MG63 (cell line): ENCODE measurements at places on chromosomes 16 and 17. TPM values are rescaled to one million over a fixed set of nuclear protein-coding genes. Genes with fewer than 3 reads are reported as not detected.
A peak's percentile ranks its signal among the peaks of the same experiment; 100 is the strongest.

DNA sequence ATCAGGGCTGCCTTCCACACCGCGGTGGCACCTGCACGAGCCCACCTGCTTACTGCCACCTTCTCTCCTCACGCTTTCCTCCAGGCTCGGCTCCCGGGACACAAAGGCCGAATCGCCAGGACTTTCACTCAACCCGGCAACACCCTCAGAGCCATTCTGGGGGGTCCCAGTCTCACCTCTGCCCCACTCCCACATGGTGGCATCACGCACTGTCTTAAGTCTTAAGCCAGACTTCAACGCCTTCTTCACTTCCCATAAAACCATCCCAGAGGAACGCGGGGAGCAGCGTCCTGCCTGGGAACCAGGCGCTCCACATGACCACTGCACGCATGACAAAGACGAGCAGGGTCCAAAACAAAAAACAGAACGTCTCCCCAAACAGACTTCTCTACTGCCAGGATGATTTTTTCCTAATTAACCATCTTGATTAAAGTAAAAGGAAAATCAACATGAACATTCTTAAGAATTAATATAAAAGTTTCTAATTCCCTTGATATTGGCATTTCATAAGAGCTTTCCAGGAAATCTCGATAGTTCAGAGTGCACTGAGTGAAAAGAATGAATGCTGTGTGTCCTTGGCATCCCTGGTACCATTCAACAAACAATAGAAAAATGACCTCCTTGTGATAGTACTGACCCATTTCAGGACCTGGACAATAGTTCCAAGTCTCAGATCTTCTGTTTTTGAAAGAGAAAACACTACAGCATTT lies 2.6 kb downstream of the CANT1 start:
- DNase-seq = no peak

- no peak for DNase-seq
Observed at GRCh38 chr17:10349403-10349802, 23.4 kb downstream of the MYH13 start.

- DNase-seq = no peak
Observed at GRCh38 chr16:28289939-28290858, 2.1 kb upstream of the SBK1 start.

- no peak for DNase-seq
Observed at GRCh38 chr17:51279183-51279582, 18.8 kb downstream of the UTP18 start.

DNA sequence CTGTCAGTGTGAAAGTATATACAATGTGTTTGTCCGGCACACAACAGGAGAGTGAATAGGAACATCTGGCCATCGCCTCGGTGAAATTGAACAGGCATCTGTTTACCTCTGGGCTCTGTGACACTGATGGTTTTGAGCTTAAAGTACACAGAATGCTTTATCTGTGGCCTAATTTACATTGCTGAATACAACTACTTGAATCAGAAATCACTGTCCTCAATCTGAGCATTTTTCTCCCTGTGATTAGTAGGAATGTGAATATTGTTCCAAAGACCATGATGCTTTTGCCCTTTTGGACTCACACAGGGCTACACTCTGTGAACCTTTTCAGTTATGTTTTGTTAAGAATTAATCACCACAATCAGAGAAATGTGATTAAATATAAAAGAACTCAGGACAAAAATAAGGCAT lies 323.0 kb upstream of the TBX2 start:
- DNase-seq = no peak

GRCh38 chr16:57377080-57377841 lies 5.0 kb downstream of the CX3CL1 start:
- DNase-seq = no peak

- no peak for DNase-seq
Observed at GRCh38 chr16:51236583-51236982, 85.5 kb upstream of the SALL1 start.

GRCh38 chr17:47952171-47953021 lies 5.3 kb downstream of the PRR15L start:
- no peak for DNase-seq

DNA sequence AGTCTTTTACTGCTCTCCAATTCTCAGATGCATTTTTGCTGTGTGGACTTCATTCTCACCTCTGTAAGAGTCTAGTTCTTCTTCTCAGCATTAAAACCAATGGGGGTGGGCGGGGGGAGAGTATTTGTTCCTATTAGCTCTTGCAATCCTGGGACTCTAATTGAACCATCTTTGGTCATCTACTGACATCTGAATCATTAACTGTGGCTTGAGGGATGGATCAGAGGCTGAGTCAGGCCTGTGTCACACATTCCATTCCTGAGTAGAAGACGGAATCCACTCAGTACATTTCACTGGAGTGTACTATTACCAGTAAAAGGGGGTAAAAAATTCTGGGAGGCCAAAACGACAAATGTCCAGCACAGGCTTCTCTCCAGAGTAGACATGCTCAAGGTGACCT lies 12.8 kb upstream of the ZNF23 start:
- peak; percentile 54 for DNase-seq

GRCh38 chr16:68985855-68986254 lies 119.6 kb upstream of the HAS3 start:
- DNase-seq = no peak

GRCh38 chr16:49578018-49578417 lies 204.4 kb downstream of the C16orf78 start:
- DNase-seq = no peak

DNA sequence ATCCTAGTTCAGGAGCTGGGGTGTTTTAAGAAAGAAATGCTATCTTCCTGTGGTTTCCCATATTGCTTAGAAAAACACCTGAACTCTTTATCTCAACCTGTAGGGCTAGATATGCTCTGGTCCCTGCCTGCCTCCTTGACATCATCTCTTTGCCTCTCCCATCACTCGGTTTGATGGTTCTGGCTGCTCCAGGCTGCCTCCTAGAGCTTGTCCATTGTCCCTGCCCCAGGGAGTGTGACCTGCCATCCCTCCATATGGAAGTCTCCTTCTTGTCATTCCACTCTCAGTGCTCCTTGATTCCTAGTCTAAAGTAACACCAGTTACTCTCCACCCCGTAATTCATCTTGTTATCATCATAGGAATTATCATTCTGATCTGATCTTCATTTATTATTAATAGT lies 369.0 kb upstream of the EEF2KMT start:
- DNase-seq = no peak

DNA sequence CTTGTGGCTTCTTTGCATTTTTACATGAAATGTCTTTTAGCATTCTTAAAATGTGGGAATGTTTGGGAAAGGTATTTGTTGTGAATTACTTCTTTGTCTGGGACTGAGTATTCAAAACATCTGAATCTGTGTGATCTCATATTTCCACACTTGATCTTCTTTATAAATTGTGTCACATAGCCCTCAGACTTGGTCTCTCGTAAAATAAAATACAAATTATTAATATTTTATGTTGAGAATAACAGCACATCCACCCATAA lies 81.9 kb downstream of the TUBD1 start:
- no peak for DNase-seq

DNA sequence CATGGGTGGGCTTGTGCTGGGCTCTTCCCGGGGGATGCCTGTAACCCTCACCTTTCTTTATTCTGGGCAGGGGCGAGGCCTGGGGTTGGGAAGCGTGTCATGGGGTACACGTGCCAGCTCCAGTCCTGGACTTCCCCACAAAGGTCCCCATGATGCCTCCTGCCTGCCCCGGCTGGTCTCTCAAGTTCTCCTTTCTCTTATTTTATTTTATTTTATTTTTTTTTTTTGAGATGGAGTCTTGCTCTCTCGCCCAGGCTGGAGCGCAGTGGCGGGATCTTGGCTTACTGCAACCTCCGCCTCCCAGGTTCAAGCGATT lies 8.6 kb downstream of the ATP2A3 start:
- no peak for DNase-seq

DNA sequence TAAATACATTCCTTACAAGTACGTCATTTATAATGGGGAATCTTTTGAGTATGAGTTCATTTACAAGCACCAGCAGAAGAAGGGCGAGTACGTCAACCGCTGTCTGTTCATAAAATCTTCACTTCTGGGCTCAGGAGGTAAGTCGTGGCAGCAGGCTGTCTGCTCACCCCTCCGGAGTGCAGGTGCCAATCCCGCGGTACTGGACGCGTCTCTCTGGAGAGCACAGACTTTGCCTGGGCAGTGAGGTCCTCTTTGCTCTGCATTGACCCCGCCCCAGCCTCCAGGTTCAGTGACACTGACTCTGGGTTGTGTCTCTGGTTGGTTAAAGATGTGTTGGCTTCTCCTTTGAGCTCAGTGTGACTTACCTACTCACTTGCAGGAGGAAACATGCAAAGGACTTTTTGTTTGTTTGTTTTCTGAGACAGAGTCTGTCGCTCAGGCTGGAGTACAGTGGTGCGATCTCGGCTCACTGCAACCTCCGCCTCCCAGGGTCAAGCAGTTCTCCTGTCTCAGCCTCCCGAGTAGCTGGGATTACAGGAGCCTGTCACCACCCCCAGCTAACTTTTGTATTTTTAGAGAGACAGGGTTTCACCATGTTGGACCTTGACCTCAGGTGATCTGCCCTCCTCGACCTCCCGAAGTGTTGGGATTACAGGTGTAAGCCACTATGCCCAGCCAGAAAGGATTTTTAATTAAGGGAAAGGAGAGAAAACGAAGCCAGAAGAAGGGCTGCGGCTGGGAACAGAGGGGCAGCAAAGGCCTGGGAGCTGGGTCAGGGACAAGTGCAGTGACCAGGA lies 31.2 kb downstream of the RNF213 start:
- no peak for DNase-seq

- no peak for DNase-seq
Observed at GRCh38 chr16:1305823-1306222, 3.6 kb upstream of the UBE2I start.

GRCh38 chr16:13672196-13672595 lies 247.8 kb upstream of the ERCC4 start:
- DNase-seq = no peak

- DNase-seq = no peak
Observed at GRCh38 chr16:35011-35677, 18.3 kb downstream of the POLR3K start.

- DNase-seq = no peak
Observed at GRCh38 chr17:36934144-36934691, 3.1 kb upstream of the LHX1 start.

DNA sequence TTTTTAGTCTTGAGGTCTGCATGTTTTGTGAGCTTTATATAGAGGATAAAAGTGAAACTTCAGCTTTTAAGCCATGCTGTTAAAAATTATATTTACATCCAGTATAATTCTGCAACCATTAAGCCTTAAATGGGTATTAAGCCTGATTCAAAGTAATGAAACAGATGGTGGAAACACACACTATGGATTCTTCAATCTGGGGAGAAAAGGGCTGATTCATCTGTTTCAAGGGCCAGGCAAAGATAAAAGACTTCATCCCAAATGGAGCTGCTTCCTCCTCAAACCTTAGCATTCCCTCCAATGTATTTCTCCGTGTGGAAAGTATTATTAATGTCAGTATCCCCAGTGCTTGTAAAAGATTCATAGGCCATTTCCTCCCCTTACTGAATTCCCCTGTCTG lies 367.4 kb upstream of the ZFHX3 start:
- DNase-seq = no peak

DNA sequence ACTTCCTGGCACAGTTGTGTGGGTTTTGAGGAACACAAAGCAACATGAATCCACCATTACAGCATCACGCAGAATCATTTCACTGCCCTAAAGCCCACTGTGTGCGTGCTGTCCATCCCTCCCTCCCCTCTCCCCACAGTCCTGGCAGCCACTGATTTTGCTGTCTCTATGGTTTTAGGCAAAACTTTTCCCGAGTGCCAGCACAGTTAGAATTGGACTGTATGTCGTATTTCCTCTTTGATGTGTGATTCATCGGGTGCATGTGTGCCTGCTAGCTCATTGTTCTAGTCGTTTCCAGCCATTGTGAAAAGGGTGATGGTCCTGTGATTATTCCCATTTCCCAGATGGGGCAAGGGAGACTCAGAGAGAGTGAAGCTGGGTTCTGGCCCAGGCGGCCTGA lies 12.7 kb downstream of the KLHL36 start:
- no peak for DNase-seq

- no peak for DNase-seq
Observed at GRCh38 chr17:21113716-21114115, 13.0 kb upstream of the DHRS7B start.

DNA sequence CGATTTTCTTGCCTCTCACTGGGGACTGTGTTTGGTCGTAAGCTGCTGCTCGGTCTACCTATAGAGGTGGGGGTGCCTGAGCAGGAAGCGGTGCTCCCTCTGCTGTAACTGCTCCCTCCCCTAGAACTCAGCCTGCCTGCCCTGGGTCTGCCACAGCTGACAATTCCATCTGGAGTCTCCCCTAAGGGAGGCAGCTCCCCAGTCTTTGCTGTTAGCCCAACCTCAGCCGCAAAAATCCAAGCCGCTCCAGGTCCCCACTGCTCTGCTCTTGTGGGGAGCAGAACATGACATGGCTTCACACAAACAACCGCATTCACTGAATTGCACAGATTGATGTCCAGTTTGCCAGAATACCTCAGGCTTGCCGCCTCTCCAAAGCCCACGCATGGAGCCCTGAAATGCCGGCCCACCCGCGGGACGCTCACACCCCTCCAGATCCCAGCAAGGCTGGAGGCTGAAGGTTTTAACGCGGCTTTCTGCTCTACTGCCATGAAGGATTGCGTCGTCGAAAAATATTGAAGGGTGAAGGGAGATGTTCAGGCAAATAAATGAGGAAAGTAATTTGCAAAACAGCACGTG lies 221.5 kb upstream of the FOXF1 start:
- no peak for DNase-seq

DNA sequence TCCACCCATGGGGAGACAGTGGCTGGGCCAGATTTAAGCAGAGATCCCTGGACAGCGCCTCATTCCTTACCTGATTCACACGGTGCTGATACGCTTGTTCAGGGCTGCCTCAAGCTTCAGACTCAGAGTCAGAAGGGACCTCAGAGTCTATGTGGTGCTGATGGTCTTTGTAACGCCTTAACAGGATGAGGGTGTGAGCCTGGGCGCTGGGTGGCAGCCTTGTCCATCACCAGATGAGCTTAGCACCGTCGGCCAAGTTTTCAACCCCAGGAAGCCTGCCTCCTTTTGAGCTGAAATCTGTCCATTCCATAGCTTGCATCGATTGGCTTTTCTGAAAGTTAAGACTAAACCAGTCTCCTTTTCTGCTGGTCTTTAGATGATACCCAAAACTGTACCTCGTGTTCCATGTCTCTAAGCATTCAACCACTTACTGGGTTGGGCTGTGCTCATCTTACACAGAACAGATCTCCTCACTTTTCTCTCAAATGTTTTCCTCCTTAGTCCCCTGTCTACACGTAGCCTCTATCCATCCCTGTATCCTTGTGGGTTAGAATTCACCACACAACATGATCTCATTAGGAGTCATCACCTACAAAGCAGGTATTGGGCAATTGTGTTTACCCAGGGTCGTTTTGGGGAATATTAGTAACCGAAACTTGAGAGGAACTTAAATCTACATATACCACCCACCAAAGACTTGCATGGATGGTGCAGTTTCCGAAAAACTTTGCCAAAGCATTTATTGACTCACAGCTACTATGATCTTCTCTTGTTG lies 573.4 kb downstream of the CDH13 start:
- no peak for DNase-seq

CDK12 gene
- total RNA-seq = 19.7 and 34.0 TPM in 2 replicates

MT1M gene
- 5.2 and 26.7 TPM in 2 replicates for total RNA-seq

ZNF286A gene
- total RNA-seq = 7.2 and 10.4 TPM in 2 replicates

DYNLL2 gene
- total RNA-seq = 10.2 and 12.8 TPM in 2 replicates

NTHL1 gene
- total RNA-seq = 57.1 and 74.7 TPM in 2 replicates

TEKT1 gene
- total RNA-seq = not detected in 2 replicates

SPATA32 gene
- not detected in 2 replicates for total RNA-seq

TM4SF5 gene
- not detected in 2 replicates for total RNA-seq

C16orf74 gene
- total RNA-seq = 4.6 and 8.7 TPM in 2 replicates

KRT28 gene
- not detected in 2 replicates for total RNA-seq
